NCI-H187 (cell line): ENCODE measurements at places on chromosomes 13 and 19.

GRCh38 chr19:50516456-50516855, 2.7 kb upstream of the ASPDH start:
- DNase-seq: no peak

DNA sequence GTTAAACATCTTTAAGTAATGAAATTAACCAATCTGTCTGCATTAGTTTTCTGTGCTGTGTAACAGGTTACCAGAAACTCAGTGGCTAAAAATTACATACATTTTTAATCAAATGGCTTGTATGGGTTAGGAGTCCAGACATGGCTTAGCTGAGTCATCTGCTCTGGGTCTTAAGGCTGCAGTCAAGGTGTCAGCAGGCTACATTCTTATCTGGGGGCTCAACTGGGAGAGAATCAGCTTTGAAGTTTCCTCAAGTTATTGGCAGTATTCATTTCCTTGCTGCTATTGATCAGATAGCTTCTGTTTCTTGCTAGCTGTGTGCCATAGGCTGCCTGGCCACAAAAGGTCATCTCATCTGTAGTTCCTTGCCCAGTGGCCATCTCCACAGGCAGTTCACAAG, 1163.0 kb downstream of the DIAPH3 start:
- no peak for DNase-seq

DNA sequence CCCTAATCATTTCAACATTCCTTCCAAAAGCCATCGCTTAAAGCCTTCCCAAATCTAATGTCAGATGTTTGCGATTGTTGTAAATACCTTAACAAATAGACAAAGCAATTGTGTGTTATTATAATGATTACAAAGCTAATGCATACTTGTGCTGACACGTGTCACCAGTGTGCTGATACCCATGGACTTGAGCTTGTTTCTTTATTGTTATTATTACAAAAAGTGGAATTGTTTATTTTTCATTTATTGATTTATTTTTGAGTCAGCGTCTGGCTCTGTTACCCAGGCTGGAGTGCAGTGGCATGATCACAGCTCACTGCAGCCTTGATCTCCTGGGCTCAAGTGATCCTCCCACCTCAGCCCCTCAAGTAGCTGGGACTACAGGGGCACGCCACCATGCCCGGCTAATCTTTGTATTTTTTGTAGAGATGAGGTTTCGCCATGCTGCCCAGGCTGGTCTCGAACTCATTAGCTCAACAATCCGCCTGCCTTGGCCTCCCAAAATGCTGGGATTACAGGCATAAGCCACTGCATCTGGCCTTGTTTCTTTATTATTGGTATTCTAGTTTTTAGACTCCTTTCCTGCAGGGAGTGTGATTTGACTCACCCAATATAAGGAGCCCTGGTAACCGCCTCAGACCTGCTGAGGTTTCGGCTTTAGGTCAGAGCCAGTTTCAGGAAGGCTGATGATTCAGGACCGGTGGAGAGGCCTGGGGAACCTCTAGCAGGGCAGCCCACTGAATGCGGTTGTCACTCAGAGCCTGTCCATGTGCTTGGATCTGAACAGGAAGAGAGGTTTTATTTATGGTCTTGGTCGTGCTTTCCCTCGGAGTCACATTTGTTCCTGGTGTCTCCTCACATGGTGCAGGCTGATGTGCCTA, 2.1 kb upstream of the FBXO17 start:
- no peak for DNase-seq

- DNase-seq: no peak
Observed at GRCh38 chr13:28922341-28922740, 102.2 kb downstream of the MTUS2 start.

GRCh38 chr13:101868585-101869469, 416.4 kb downstream of the ITGBL1 start:
- peak; percentile 74 for DNase-seq

- no peak for DNase-seq
Observed at GRCh38 chr19:39698535-39698934, 5.7 kb upstream of the LGALS14 start.

DNA sequence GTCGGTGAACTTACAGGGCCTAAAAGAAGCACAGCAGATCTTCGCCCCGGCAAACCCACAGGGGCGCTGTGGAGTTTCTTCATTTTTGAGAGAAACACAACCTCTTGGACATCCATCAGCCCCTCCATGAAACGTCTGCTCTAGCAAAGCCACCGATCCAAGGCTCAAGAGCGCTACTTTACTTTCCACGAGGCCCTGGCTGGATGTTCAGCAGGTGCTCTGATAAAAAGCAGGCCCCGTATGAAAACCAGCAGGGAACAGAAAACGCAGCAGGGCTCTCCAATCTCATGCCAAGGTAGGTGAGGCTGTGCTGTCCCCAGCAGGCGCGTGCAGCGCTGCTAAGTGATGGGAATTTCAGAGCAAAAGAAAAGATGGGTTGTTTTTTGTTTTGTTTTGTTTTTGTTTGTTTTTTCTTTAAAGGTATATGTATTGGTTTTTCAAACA, 86.7 kb downstream of the IRS2 start:
- DNase-seq: no peak

DNA sequence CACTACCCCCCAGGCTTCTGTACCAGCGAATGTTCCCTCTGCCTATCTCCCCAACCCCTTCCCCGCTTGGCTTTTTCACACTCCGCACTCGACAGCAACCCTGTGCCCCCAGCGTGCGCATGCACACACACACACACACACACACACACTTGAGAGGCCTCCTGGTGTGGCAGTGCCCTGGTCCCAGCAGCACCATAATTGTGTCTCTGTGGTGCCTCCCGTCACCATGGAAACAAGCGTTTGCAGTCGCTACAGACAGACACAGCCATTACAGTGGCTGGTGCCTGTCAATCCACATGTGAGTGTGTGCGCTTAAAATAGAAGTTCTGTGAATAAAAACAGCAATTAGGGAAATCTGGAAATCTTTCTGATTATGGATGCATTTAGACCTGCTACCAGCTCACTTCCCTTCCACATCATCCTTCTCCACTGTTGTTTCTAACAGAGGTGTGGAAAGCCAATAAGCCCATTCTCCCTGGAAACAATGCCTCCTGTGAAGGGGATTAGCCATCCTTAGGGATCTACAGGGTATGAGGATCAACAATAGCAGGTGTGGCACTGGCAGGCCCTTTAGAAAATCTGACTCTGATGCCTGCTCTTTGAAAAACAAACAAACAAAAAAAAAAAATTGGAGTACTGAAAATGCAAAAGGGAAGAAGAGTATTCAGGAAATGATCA, 146.3 kb downstream of the DCLK1 start:
- peak; percentile 43 for DNase-seq

DNA sequence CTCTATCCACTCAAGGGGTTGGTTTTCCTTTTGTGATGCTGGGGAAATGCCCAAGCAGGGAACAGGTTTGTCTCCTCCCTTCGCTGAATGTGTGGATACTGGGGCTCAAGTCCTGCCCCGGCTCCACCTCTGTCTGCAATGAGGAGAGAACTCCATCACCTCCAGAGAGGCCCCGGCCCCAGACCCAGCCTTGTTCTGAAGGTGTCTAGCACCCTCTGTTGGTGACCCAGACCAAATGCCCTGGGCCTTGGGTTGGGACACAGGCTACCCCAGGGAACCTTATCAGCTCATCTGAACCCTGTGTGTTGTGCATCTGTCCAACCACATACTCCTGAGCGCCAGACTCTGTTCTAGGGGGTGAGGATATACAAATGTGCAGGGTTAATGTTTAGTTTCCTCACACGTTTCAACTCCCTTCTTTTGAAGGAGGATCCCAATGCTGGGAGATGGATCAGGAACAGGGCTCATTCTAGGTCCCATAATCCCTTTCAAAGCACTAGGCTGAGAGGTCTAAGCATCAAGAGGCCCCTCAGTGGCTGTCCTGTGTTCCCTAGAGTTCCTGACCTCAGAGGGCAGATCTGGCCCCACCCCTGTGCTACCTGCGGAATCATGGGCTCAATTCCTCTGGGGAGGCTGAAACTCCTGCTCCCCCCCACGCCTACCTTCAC, 112.5 kb upstream of the SLC7A1 start:
- DNase-seq: peak; percentile 38

DNA sequence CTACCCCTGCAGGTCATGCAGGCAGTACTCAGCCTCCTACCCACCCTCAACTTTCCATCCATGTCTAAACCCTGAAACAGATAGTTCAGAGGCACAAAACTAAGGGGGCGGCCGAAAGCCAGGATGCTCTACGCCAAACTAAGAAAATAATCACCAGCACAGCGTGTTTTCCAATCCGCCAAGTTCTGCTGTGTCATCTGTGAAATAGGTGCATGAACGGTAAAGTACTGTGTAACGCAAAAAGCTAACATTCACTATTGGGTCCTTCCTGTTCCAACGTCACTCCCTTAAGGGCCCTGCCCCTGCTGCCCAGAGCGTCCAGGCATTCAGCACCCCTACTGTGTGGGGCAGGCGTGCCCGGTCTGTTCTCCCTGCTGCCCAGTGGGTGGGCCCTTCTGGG, 12.2 kb upstream of the TIMM44 start:
- no peak for DNase-seq

DNA sequence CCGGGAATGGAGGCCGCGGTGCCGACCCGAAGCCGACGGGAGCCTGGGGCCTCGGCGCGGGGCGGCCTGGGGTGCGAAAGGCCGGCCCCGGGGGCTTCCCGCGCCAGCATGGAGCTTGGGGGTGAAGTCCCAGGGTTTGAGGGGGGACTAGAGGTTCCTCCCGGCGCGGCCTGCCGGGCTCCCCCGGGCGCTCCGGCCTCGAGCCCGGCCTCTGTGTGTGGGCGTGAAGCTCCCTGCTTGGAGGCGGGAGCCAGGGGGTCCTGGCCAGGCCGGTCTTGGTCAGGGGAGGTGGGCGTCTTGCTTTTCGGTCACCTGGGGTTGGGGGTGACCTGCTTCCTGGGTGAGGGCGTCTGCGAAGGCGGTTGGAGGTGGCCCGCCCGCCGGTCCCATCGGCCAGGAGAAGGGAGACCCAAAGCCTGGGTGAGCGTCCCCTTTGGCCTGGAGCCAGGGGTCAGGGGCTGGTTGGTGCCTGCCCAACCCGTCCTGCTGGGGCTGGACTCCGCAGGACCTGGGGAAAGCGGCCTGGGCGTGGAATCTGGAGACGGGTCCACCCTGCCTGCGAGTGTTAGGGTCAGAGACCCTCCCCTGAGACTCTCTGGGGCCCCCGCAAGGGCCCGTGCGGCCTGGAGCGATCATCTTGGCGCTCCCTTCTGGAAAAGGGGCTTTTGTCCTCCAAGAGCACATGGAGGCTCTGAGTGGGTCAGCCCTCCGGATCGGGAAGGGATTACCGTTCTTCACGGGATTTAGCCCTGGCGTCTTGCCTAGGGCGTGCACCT, 535 bp downstream of the BSG start:
- no peak for DNase-seq

- DNase-seq: no peak
Observed at GRCh38 chr13:32590266-32590665, 4.0 kb downstream of the PDS5B start.

DNA sequence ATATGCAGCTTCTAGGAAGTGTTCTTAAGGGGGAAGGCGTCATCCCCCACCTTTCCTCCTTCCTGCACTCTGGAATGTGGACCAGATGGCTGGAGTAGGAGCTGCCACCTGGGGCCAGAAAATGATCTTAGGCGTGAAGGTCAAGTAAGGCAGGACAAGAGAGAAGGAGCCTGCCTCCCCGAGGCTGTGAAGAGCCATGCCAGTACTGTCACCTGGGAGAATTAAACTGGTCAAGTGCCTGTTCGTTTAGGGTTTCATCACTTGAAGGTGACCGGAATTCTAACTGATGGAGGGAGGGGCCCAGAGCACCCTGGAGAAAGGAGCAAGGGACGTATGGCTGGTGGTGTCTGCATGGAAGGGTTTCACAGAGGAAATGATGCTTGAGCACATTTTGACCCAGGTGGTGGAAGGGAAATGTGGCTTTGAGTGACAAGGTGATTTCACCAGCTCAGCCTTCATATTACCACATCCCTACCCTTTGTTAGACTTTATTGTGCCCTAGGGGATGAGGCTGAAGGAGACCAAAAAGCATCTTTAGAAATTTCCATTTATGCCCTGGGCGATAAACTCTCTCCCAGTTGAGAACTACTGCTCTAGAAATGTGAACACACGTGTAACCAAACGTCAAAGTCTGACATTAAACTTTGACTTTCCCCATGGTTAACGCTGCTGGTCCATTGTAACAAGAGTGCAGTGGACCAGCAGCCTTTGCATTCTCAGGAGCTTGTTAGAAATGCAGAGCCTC, 37.5 kb downstream of the PPP2R1A start:
- DNase-seq: no peak

- DNase-seq: no peak
Observed at GRCh38 chr19:44367024-44367423, 10.5 kb upstream of the ZNF112 start.

DNA sequence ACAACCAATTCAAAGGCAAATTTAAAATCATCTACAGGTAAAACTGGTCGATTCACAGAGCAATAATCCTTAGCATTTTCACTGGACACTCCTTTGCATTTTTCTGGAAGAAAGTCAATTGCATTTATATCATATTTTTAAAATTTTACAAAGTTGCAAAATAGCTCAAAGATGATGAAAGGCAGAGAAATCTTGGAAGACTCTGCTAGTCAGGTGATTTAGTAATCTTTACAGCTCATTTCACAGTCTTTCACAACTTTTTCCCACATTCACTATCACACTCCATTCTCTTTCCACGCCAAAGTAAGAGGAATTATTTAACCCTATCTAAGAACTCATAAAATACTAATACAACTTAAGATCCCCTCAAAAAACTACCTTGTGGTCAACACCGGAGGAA, 1063.8 kb downstream of the EFNB2 start:
- no peak for DNase-seq

GRCh38 chr13:48189171-48189570, 43.8 kb upstream of the ITM2B start:
- DNase-seq: no peak

DNA sequence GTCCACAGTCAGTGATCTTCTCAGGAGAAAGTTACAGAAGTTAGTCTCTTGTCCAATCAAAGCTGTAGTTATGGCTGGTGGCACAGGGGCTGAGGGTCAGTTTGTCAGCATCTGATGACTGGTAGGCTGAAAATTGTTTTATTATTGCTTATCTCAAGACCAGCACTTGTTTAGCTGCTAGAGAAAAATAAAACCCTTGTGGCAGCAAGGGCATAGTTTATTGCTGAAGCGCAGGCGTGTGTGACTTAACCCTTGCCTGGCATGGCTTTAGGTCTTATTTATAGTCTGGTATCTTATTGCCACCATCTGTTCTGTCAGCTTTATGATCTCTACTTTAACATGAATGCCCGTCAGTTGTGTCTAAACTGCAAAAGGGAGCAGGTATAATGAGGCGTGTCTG, 154.7 kb downstream of the USP12 start:
- no peak for DNase-seq

- DNase-seq: peak; percentile 97
Observed at GRCh38 chr19:38263689-38264485, 486 bp upstream of the SPINT2 start.
